Smooth muscle cell of trachea (primary cell): ENCODE measurements at places on chromosomes 1 and 21. TPM values are rescaled to one million over a fixed set of nuclear protein-coding genes. Genes with fewer than 3 reads are reported as not detected.

Gene CFHR3
- total RNA-seq: not detected in 2 replicates

Gene CFAP107
- total RNA-seq: under 0.01 TPM in 1 of 2 replicates, not detected in the other

Gene NUP210L
- 0.15 and 0.17 TPM in 2 replicates for total RNA-seq

Gene OVAAL
- total RNA-seq: not detected in 2 replicates

Gene NEGR1
- total RNA-seq: 3.6 and 7.7 TPM in 2 replicates

Gene SH3BGRL3
- total RNA-seq: 36.8 and 70.3 TPM in 2 replicates

Gene NDUFS2
- total RNA-seq: 180 and 202 TPM in 2 replicates

Gene MASP2
- under 0.01 TPM in 1 of 2 replicates, not detected in the other for total RNA-seq

Gene FGR
- total RNA-seq: 0.17 and 0.29 TPM in 2 replicates

Gene HES5
- not detected in 2 replicates for total RNA-seq

Gene EGLN1
- total RNA-seq: 38.4 and 57.9 TPM in 2 replicates

Gene RASAL2
- 18.9 and 22.7 TPM in 2 replicates for total RNA-seq

Gene S100A2
- 3.3 and 6.0 TPM in 2 replicates for total RNA-seq

Gene FALEC
- total RNA-seq: 1.5 TPM in 1 of 2 replicates, not detected in the other

Gene DRAXIN
- total RNA-seq: under 0.01 and 0.17 TPM in 2 replicates

Gene STRIP1
- 43.8 and 58.4 TPM in 2 replicates for total RNA-seq

Gene KAZN
- total RNA-seq: 3.3 and 7.3 TPM in 2 replicates

Gene CA6
- total RNA-seq: not detected in 2 replicates

Gene KIAA1614
- total RNA-seq: 9.6 and 13.7 TPM in 2 replicates

Gene LRRC7
- under 0.01 TPM in 1 of 2 replicates, not detected in the other for total RNA-seq

Gene PADI1
- not detected in 2 replicates for total RNA-seq

Gene OR2L8
- not detected in 2 replicates for total RNA-seq

Gene PLA2G2D
- not detected in 2 replicates for total RNA-seq

Gene RXFP4
- total RNA-seq: not detected in 2 replicates

Gene CHRNB2
- under 0.01 TPM in 1 of 2 replicates, not detected in the other for total RNA-seq

Gene SLC5A9
- not detected in 2 replicates for total RNA-seq
